ENCODE measurements at places on chromosomes 12 and 14.

GRCh38 chr14:51643140-51643539 is 8.6 kb upstream of the FRMD6 start:
- no peak for DNase-seq

DNA sequence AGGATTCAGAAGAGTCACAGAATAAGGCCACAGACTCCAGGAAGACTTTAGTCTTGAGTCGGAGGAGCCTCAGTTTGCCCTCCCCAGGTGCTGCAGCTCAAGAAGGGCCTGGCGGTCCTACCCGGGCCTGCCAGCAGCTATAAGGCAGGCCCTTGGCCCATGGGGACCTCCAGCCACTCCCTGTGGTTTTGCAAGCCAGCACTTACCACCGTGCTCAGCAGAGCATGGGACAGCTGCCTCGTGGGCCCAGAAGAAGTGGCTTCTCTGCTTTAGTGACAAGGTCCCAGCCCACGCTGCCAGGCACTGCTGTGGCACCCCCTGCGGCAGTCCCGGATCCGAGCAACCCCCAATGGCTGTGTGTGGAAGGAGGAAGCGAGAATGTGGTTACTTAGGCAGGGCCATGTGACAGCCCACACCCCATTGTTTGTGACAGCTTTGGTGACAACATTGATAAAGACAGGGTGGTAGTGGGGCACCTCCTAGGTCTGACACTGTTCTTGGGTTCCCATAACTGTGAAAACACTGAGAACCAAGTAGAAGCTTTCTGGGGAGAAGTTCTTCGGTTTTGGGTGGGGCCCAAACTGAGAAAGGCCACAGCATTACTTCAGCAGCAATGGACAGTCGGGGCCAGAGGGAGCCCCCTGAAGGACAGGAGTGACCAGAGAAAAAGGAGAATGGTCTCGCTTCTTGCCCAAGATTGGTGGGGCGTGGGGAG is at the start of gene SELPLG:
Gene SELPLG, minus strand, starts transcription at position 361 of the 715 bp plus-strand sequence. CDS start 9,587 bp downstream, outside the sequence.
- no peak for DNase-seq

DNA sequence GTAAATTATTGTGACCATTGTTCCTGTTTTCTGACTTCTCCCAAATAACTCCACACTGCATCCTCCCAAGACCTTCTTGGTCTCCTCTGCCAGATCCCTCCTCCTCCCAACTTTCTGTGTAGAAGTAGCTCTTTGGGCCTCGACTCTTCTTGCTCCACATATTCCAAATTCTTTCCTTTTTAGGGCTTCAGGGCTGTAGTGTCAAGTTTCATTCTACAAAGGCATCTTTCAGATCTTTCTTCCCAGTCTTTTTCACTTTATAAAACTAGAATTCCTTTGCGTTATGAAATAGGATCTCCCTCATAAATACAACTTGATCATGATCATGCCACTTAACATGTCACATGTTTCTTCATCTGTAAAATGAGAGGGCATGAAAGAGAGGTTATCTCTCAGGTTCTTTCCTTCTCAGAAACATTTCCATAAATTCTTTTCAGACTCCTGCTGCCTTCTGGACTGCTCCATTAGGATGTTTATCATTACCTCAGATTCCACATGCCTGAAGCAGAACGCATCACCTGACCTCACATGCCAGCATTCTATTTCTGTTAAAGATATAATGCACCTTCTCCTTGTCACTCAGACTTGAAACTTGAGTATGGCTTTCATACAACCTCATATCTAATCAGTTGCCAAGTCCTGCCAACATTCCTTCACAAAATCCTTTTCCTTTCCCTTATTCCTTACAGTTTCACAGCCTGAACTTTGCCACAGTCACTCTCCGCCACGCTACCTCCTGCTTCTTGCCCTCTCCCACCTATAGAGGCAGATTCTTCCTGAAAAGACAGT is 8.5 kb downstream of the SLC38A1 start:
- no peak for DNase-seq

GRCh38 chr12:26642361-26642760 is 190.6 kb downstream of the ITPR2 start:
- no peak for DNase-seq

- DNase-seq: no peak
Observed at GRCh38 chr14:64598404-64598803, 48.6 kb downstream of the PPP1R36 start.

GRCh38 chr14:79225815-79226214 is 985.5 kb downstream of the DIO2 start:
- DNase-seq: no peak

- DNase-seq: no peak
Observed at GRCh38 chr14:67764496-67764895, 51.9 kb downstream of the ZFYVE26 start.

DNA sequence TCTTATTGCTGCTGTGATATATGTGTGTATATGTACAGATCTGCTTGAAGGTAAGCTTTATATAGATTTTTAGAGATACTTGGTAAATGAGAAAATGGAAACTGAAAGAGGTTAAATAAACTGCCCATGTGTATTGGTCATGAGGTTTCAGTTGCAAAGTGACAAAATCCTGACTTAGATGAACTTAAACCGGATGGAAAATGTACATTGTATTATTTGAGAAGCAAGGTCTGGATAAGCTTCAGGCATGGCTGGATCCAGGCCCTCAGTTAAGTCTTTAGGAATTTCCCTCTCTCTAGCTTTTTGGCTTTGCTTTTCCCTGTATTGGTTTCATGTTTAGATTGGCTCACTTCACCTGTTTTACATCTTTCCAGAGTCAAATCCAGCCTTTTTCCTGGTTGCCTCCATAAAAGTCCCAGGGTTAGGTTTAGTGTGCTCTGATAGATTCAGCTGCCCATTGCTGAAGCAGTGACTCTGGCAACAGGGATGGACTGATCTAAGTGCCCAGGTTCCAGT is 21.0 kb upstream of the MAP1LC3B2 start:
- DNase-seq: no peak

DNA sequence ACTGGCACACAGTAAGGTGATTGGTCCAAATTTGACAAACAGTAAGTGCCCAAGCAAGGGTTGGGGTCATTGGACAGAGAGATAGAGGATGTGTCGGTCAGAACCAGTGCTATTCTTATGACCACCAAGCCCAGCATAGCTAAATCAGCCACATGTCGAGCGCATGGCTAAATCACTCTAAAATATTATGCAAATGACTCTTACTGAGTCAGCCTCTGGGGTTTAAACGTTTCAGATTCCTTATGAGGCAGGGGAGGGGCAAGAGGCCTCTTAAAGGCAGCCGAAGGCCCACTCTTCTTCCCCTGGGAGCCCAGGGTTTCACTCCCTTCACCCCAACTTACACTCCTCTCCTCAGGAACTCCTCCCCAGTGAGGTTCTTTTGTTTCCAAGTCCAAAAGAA is 603 bp upstream of the ENDOU start:
- DNase-seq: no peak

DNA sequence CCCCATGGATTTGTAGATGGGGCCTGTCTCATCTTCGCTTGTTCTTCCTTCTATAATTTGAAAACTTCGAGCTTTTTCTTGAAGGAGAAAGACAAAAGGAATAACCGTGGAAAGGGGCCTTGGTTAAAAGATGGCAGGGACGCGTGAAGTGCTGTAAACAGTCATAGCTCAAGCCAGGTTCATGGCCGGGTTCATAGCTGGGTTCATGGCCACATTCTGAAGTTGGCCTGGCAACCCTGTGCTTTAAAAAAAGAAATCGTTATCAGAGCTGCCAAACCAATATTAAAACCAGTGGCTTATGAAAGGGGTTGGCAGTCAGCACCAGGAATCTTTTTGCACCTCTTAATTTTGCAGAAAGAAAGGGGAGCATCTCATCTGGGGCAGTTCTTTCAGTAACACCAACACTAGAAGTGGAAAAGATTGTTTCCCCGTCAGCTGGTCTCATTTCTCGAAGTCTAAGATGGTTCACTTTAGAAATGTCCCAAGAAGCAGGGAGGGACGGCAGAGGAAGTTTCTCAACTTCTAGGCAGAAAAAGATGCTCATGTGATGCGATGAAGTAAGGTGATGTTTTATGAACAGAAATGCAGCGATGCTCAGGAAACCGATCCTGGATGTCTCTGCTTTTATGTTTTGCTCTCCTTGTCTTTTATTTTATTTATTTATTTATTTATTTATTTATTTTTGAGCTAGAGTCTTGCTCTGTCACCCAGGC is 193.1 kb upstream of the TBX3 start:
- DNase-seq: no peak

GRCh38 chr14:103563226-103563620 is 463 bp downstream of the COA8 start:
- no peak for DNase-seq

GRCh38 chr12:40469736-40470135 is 222.5 kb upstream of the CNTN1 start:
- DNase-seq: no peak

Measured in hindlimb muscle (tissue), 1 donor.